ENCODE measurements at places on chromosomes 1 and 21.

DNA sequence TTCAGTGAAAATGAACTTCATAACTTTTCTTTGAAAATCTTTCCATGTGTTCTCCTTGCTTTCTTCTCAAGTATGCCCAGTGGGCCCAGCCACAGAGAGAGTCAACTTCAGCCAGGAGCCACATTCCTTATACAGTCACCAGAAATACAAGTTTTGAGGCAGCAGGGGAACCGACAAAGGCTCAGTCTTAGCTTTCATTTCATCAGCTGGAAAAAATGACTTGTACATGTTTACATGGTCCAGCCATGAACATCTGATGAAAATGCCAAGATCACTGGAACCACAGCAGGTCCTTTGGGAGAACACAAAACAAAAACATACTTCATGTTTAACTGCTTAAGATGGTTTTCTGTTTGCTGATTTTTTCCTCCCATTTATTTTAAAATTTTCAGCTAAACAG lies 72.5 kb downstream of the SYDE2 start:
- no peak for DNase-seq

GRCh38 chr21:15549671-15550070 lies 180.1 kb upstream of the USP25 start:
- DNase-seq: no peak

DNA sequence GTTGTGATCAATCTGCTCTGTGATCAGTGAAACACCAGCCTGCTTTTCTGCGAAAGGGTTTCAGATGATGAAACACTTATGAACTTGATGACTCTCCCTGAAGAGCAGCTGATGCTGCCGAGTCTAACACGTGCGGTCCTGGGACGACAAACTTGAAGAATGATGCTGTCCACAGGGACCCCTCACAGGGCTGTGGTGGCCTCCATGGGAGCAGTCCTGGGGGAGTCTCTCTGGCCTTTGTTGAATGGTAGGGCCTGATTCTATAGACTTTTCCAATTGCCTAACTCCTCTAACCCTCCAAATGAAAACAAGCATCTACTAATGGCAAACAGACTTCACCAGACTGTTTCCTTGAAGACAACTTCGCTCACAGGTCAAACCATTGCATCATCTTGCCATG lies at the start of gene OR2T10:
Gene OR2T10, minus strand, starts transcription at position 112 of the 400 bp plus-strand sequence. CDS start 3,932 bp downstream, outside the sequence.
- DNase-seq: no peak

- DNase-seq: peak; percentile 39
These were observed 132.9 kb upstream of the WNT4 start for GRCh38 chr1:22275626-22276395.

- DNase-seq: no peak
These were observed 55.7 kb downstream of the PSMG1 start for GRCh38 chr21:39127506-39127905.

- DNase-seq: no peak
These were observed 45.4 kb upstream of the MPZL1 start for GRCh38 chr1:167676205-167676915.

GRCh38 chr1:223775054-223775453 lies 62.7 kb downstream of the CAPN2 start:
- no peak for DNase-seq

GRCh38 chr1:71193153-71193552 lies 112.3 kb upstream of the ZRANB2 start:
- no peak for DNase-seq

DNA sequence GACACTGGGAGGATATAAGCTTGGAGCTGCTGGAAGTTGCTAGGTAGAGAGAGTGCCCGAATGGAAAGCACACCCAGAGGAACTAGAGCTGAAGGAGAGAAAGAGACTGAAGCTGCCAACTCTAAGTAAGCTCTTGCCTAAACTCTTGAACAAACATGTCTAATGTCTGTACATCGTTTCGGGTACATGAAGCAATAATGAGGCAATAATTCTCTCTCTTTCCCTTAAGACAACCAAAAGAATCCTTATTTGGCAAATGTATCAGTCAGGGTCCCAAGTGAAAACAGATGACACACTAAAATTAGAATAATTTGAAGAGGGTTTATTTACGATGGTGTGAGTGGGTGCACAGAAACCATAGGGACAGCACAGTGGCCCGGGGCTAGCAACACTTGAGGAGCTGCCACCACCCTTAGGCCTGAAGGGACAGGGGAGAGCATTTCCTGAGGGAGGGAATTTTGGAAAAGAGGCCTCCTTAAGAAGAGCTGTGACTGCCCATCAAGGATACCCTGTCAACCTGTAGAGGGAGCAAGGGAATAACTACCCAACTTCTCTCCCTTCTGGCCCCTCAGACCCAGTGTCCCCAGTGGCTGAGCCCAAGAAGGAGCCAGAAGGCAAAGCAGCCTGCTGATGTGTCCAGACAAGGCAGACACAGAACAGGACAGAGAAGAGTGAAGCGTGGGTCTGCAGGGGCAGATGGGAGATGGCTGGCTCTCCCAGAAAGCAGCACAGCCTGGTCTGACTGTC lies 36.1 kb upstream of the KHDRBS1 start:
- DNase-seq: no peak

GRCh38 chr1:82260051-82260450 lies 459.3 kb downstream of the ADGRL2 start:
- no peak for DNase-seq

- DNase-seq: no peak
These were observed 19.6 kb downstream of the SPATA45 start for GRCh38 chr1:212827831-212828278.

GRCh38 chr1:198968866-198969265 lies 330.0 kb downstream of the PTPRC start:
- no peak for DNase-seq

DNA sequence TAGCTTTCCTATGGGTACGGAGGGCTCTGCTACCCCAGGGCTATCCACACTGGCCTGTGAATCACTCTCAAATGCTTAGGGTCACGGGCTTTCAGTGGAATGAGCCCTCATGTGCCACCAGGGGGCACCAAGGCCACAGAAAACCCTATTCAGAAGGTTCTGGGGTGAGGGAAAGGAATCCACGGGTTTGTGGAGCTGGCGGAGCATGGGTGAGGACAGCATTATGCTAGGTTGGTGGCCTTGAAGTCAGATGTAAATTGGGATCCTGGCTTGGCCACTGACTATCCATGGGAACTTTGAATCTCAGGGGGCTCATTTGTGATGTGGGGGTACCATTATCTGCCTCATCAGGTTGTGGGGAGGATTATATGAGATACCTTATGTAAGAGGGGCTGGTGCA lies 5.1 kb upstream of the LAMTOR5 start:
- peak; percentile 68 for DNase-seq

DNA sequence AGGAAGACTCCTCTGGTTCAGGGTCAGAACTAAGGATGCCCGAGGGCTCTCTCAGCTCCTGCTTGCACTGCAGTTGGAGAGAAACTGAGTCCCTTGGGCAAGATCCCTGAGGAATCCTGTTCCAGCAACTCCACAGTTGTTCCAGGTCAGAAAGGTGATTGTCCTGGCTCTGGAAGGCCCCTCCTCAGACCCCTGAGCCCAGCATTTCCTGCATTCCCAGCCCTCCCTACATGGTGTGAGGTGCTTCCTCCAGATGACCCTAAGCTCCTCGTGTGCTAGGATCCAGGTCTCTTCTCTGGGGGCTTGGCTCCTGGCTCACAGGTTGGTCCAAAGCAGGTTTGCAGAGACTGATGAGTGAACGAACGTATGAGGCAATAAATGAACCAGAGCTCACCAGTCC lies 11.5 kb downstream of the LDLRAD1 start:
- no peak for DNase-seq

DNA sequence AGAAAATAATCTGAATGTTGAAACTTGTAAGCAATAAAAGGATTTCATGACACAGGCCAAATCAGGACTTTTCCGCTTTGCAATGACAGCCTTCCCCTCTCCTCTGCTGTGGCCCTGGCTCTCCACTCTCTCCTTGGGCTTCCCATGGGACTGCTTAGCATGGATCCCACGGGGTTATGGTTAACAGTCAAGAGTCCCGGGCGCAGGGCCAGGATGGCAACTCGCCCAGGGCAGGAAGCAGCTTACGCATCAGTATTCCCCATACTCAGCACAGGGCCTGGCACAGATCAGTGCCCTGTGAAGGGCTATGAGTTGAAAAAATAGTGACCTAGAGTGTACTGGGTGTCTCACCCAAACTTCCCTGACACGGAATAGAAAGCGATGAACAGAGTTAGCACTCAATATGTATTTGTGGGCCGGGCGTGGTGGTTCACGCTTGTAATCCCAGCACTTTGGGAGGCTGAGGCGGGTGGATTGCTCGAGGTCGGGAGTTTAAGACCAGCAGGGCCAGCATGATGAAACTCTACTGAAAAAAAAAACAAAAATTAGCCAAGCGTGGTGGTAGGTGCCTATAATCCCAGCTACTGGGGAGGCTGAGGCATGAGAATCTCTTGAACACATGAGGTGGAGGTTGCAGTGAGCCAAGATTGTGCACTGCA lies 29.1 kb upstream of the GRHL3 start:
- DNase-seq: no peak

GRCh38 chr1:146035048-146035423 lies 13.5 kb upstream of the HJV start:
- DNase-seq: no peak

DNA sequence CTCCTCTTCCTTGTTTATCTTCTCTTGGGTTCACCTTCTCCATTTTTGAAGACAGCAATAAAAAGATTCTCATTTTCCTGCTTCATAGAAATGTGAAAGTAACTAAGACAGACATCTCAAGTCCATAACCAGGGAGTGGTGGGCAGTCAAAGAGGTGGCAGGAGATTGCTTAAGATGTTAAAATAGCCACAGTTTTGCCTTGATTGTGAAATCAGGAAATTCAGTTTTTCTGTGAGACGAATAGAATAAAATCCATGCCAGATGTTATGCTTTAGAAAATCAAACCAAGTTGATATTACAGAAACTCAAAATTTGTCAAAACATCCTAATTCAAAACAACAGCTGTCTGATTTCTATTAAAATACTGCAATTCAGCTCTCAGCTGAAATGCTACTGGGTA lies 57.2 kb downstream of the TNN start:
- DNase-seq: no peak

DNA sequence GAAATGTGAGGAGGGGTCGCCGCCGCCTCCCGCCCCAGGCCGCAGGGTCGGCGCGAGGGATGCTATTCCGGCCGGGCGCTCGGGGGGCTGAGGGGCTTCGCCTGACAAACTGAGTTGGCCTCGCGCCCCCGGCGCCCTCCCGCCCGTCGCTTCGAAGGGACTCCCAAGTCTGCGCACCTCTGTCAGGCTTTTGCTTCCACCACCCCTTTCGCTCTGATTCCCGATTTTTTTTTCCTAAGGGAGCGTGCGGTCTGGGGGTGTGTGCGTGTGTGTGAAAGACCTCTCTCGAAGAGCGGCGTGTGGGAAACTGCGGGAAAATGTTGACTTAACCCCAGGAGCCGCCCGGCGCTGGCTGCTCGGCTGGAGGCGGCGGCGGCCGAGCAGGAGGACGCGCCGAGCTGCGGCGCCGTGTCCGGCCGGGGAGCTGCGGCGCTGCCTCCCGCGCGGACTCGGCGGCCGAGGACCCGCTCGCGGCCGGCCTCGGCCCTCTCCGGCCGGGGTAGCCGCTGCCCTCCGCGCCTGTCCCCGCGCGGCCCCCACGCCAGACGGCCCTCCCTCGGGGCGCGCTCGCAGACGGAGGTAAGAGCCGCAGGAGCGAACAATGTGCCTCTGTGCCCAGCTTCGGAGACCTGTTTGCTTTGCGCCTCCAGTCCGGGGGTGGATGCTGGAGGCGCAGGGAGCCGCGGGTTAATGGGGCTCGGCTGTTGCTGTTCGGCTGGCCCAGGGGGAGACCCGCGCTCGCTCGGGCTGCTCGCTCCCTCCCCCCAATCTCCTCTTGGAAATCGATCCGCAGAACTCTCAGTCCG lies 1.1 kb downstream of the ADGRL2 start:
- DNase-seq: no peak

GRCh38 chr1:199113265-199113869 lies 474.5 kb downstream of the PTPRC start:
- DNase-seq: peak; percentile 69

DNA sequence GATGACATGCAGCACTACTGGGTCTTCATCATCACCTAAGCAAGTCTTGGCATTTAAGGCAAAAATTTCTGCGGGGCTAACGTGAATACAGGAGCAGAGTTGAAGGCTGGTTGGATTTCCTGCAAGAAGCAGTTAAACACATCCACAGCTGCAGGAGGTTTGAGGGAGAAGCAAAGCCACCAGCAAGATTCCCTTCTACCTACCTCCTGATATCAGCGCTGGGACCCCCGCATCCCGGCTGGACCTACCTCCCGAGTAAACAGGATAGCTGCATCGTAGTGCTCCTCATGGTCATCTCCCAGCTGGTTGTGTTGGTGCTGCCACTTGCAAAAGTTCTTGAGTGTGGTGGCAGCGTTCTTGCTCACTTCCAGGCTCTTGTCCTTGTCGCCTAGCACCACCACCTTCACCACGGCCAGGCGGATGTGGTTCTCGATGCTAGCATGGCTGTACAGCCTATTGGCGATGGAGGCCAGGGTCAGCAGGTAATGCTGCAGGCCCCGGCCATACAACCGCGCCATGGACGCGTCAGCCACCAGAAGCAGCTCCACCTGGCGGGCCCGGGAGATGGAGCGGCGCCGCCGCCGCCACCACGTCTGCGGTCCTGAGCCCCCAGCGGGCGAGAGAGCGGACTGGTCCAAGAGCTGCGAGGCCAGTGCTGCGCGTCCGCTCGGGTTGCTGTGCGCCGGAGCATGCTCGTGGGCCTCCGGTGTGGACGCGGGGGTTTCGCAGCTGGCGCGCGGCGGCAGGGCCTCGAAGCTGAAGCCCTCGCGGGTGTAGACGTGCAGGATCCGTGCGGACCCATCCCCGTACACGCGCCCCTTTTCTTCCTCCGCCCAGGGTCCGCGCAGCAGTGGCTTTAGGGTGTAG lies 1.6 kb downstream of the ADAMTS5 start:
- DNase-seq: no peak

GRCh38 chr1:156458181-156458503 lies 42.4 kb downstream of the MEF2D start:
- DNase-seq: no peak

DNA sequence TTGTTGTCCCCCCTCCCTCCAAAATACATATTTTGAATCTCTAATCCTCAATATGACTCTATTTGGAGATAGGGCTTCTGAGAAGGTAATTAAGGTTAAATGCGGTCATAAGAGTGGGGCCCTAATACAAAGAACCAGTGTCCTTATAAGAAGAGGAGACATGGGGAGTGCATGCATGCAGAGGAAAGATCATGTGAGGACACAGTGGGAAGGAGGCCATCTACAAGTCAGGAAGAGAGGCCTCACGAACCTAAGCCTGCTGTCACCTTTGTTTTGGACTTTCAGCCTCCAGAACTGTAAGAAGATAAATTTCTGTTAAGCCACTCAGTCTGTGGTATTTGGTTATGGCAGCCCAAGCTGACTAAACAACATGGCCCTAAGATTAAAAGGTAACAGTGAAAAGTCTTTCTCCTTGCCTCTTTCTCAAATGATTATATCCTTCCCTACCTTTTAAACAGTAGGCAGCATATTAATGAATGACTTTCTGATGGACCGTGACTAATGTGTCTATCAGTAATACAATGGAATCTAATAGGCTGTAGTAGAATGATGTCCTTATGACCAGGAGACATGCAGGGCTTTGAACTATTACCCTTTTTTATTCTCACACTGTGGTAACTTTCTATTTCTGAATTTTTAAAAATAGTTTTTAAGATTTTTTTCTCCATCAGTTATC lies 40.6 kb upstream of the ST6GALNAC3 start:
- DNase-seq: no peak

Measured in activated naive CD4-positive, alpha-beta T cell treated with anti-CD3 and anti-CD28 coated beads, Interleukin-2, amount 50 U/mL, for 16 hours (primary cell).